ENCODE measurements at places on chromosomes 1 and 21.

GRCh38 chr1:155086128-155086741 is 7.6 kb downstream of the EFNA3 start:
- DNase-seq: peak; percentile 85

DNA sequence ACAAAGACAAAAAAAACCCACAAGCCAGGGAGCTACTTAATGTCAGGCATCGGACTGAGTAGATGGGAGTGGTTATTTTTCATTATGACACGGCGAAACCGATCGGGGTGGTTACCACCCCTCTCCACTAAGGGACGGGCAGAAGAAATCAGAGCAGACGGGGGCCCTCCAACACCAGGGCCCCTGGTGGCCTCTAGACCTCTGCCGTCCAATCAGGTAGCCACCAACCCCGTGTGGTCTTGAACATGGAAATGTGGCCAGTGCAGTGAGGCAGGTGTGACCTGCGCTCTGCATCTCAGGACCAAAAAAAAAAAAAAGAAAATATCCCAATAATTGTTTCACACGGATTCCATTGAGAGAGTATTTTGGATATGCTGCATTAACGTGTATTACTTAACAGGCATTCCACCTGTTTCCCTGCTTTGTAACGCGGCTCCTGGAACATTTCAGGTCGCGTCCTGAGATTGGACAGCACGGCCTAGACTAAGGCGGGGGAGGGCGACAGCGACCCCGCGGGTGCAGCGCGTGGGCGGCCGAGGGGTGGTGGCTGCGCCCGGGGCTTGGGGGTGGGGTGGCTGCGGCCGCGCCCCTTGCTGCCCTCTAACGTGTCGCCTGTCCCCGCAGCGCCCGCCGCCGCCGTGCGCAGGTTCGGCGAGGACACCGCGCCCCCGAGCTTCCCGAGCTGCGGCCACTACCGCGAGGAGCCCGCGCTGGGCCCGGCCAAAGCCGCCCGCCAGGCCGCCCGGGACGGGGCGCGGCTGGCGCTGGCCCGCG is 48.3 kb downstream of the SIM2 start:
- no peak for DNase-seq

DNA sequence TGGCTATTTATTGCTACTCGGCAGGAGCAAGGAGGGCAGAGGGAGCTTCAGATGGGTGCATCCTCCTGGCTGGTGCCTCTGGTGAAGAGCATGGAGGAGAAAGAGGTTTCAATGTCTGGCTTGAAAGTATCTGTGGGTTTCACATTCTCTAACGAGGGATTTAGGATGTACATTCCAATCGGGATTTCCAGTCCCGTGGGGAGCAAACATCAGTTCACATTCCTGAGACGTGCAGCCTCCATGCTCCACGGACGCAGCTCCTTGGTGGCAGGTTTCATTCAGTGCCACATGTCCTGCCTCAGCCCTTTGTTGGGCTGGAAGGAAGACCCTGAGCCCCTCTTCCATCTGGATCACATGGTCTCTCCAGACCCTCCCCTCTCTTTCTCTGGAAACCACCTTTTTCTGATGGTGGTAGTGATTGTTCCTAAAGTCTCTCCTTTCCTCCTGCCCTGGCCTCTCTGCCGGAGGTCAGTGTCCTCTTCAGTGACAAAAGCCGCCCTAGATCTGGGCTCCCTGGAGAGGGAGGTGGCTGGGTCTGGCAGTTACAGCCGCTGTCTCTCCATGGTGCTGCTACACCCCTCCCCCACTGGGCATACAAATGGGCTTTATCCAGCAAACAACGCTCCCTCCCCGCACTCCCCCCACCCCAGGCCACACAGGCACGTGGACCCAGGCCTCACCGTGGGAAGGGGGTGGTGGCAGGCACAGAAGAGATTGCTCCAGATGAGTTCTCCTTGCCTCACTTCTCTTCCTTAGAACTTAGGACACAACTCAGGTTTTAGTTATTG is 826 bp upstream of the CA14 start:
- no peak for DNase-seq

DNA sequence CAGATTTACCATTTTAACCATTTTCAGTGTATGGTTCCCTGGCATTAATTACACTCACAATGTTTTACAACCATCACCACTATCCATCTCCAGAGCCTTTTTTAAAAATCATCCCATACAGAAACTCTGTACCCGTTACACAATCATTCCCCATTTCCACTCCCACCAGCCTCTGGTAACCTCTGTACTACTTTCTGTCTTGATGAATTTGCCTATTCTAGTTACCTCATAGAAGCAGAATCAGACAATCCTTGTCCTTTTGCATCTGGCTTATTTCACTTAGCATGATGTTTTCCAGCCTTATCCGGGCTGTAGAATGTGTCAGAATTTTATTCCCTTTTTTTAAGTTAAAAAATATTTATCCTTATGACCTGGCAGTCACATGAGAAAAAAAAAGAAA is 33.0 kb downstream of the PGM1 start:
- no peak for DNase-seq

GRCh38 chr1:230544758-230545157 is 97.5 kb upstream of the COG2 start:
- no peak for DNase-seq

DNA sequence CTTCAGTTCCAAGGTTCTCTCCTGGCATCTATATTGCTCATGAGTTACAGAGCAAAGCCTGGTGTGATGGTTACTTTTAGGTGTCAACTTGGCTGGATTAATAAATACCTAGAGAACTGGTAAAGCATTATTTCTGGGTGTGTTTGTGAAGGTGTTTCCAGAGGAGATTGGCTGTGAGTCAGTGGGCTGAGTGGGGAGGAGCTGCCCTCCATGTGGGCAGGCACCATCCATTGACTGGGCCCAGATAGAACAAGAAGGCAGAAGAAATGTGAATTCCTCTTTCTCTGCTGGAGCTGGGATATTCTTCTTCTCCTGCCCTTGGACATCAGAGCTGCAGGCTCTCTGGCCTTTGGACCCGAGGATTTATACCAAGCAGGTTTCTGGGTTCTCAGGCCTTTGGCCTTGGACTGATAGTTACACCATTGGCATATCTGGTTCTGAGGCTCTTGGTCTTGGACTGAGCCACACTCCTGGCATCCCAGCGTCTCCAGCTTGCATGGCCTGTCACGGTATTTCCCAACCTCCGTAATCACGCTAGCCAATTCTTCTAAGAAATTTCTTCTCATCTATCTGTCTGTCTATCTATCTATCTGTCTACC is 44.5 kb downstream of the B3GALT5 start:
- DNase-seq: no peak

GRCh38 chr1:62613890-62614289 is 16.6 kb downstream of the ANGPTL3 start:
- DNase-seq: no peak

- no peak for DNase-seq
These were observed 15.0 kb upstream of the S100B start for GRCh38 chr21:46619846-46620245.

- no peak for DNase-seq
These were observed 25.7 kb downstream of the MRPL39 start for GRCh38 chr21:25581582-25581981.

GRCh38 chr1:15952317-15953258 is 23.3 kb downstream of the ZBTB17 start:
- no peak for DNase-seq

DNA sequence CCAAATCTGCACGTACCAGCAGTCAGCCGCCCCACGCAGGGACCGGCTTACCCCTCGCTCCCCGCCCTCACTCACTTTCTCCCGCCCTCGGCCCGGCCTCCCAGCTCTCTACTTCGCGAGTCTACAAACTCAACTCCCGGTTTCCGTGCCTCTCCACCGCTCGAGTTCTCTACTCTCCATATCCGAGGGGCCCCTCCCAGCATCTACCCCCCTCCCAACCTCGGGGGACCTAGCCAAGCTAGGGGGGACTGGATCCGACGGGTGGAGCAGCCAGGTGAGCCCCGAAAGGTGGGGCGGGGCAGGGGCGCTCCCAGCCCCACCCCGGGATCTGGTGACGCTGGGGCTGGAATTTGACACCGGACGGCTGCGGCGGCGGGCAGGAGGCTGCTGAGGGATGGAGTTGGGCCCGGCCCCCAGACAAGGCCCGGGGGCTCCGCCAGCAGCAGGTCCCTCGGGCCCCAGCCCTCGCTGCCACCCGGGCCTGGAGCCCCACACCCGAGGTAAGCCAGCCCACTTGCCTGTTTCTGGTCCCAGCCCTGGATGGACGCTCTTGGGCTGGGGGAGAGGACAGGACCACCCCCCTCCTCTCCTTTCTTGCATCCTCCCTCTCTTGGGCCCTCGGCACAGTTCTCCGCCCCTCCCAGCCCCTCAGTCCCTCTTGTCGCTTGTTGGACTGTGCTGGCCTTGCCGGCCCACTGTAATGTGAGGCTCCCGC is at the start of gene ARTN:
TSS of gene ARTN (plus strand) at position 416 of the 715 bp plus-strand sequence. CDS start 1,856 bp downstream, outside the sequence.
- DNase-seq: no peak

GRCh38 chr1:67713057-67713846 is 28.3 kb downstream of the GADD45A start:
- DNase-seq: no peak

DNA sequence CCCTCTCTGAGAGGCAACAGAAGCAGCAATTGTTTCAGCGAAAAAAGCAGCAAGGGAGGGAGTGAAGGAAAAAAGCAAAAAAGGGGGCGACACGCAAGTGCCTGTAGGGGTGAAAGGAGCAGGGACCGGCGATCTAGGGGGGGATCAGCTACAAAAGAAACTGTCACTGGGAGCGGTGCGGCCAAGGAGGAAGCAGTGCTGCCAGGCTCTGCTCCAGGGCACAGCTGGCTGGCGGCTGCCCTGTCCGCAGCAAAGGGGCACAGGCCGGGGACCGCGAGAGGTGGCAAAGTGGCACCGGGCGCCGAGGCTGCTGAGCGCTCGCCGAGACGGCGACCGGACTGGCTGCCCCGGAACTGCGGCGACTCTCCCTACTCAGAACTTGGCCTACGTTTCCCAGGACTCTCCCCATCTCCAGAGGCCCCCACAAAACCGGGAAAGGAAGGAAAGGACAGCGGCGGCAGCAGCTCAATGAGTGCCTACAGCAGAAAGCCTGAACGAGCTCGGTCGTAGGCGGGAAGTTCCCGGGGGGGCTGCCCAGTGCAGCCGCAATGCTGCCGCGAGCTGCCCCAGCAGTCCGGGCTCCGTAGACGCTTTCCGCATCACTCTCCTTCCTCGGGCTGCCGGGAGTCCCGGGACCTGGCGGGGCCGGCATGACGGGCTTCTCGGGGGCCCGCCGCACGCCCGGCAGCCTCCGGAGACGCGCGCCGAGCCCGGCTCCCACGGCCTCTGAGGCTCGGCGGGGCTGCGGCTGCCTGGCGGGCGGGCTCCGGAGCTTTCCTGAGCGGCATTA is 1.0 kb upstream of the CDKN2C start:
- DNase-seq: peak; percentile 66

- DNase-seq: no peak
These were observed 26.4 kb downstream of the KIF26B start for GRCh38 chr1:245181158-245181517.

DNA sequence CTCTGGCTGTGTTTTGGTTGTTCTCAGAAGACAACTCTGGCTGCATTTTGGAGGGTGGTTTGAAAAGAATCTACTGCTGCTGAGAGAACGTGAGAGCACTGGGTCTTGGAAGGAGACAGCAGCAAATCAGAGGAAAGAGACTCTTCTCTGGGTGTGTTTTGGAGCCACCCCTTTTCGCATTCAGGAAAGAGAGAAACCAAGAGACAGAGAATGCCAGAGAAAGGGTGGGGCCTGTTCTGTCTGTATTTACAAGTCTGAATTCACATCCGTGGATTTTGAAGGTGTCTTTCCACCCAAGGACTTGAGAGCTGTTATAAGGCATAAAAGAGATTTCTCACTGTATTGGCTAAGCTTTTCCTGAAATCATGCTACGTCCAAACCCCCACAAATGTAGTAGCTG is 187.2 kb downstream of the C1orf94 start:
- DNase-seq: no peak

- DNase-seq: no peak
These were observed 59.9 kb upstream of the ERRFI1 start for GRCh38 chr1:8086055-8086454.

DNA sequence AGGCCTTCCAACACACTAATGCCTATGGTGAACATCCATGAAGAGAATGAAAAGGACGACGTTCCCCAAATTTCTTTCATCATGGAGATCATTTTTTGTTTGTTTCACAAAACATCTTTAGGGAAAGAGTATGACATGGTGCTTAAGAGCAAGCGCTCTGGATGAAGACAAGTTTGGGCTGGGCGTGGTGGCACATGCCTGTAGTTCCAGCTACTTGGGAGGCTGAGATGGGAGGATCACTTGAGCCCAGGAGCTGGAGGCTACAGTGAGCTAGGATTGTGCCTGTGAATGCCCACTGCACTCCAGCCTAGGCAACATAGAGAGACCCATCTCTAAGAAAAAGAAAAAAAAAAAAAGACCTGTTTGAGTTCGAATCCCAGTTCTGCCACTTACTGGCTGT is 253.1 kb downstream of the PTPRU start:
- no peak for DNase-seq

DNA sequence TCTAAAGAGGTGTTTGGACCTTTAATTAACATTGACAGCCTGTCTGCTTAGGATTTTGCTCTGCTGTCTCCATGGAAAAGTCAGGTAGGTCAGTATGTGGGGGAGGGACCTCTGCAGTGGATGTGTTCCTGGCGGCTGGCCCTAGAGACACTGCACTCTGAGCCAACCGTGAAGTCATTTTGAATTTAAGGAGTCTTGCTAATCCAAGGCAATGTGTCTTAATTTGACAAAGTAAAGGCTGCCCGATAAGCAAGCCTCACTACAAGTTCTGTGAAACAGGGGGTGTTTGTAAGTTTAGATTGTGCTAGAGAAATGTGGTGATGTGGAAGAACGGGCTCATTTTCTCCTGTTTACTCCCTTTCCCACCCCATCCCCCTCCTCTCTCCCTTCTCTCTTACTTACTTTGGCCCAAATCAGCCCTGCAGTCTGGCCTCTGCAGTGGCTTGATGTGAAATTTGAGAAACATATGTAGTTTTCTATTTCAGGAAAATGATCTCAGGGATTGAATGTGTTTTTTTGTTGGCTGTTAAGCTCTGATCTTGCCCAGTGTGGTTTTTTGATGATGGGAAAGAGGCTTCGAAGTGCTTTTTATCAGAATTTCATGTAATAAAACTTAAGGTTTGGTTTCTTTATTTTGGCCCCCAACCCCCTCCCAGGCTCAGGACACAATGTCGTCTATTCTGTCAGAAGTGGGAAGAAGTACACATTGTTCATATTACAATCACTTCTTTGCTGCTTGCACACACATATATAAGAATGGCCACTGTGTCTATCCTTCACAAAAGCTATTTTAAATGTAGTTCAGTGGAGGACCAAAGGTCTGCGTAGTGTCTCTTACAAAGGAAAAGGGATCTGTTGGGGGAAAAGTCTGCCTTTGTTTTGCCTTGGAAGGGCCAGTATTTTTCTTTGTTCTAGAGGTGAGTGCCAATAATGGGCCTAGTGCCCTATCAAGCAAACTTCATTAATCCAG is 96.6 kb downstream of the FGGY start:
- DNase-seq: no peak

GRCh38 chr1:173417563-173417962 is 59.6 kb upstream of the PRDX6 start:
- DNase-seq: no peak

GRCh38 chr1:150076066-150076465 is 8.5 kb downstream of the VPS45 start:
- DNase-seq: no peak
